ENCODE measurements at places on chromosomes 1 and 21.

DNA sequence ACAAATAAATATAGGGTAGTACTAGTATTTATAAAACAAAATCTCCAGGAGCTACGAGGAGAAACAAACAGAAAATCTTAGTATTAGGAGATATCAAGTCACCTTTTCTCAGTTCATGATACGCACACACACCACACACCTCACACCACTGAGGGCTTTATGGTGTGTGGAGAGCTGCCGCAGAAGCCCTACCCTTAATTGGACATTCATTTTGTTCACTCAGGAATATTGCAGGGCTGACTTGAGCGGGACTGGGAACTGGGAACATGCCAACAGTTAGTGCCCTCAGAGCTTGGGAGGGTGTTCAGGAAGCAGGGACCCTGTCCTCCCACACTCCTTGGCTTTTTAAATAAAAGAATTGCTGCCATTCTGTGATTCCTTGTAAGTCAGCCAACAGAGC, 386.8 kb downstream of the RYR2 start:
- DNase-seq = no peak

DNA sequence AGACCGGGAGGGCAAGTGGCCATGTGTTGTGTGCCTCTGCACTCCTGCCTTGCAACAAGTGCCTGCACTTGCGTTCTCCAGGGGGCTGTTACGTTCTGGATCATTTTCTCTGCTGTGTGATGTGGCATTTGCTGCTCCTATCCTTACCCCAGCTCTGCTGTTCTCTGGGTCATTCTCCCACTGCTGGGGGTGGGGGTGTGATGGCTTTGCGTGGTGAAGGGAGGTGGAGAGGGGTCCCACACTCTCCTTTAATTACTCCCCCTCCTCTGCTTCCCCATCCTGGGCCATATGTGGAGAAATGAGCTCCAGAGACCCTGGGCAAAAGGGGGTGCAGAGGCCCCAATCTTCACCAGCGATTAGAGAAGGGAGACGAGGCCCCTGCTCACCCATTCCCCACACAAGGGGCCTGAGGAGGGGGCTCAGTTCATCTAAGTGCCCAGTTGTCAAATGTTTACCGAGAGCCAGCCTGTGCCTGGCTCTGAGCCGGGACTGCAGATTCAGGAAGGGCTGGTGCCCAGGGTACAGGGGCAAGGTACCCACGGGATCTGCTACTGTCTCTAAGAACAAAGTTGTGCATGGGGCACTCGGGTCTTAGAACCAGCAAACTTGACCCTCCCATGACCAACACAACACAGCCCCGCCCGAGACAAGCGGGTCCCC, 355.4 kb downstream of the PTPRU start:
- no peak for DNase-seq

DNA sequence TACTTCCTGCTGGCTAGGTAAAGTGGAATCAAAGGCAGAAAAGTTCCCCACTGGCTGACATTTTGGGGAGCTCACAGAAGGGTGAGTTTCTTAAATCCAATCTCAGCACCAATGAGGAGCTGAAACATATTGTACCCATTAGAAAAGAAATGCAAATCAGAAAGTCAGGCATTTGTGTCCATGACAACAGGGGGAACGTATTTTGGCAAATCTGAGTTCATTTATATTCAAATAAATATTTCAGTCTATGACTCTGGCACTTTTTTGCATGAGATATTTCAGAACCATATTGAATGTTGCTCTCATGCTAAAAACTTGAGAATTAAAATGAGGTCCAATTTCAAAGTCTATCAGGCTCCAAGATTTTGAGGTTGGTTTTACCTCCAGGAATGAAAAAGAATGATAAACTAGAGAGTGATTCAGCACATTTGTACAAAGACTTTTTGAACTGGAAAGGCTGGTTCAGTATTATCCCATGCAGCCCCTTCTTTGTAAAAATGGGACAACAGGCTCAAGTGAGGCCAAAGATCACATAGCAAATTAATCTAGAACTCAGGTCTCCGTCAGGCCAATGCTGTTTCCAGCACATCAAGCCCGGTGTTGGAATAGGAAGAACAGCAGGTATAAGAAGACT, 202.2 kb downstream of the RRAGC start:
- no peak for DNase-seq

DNA sequence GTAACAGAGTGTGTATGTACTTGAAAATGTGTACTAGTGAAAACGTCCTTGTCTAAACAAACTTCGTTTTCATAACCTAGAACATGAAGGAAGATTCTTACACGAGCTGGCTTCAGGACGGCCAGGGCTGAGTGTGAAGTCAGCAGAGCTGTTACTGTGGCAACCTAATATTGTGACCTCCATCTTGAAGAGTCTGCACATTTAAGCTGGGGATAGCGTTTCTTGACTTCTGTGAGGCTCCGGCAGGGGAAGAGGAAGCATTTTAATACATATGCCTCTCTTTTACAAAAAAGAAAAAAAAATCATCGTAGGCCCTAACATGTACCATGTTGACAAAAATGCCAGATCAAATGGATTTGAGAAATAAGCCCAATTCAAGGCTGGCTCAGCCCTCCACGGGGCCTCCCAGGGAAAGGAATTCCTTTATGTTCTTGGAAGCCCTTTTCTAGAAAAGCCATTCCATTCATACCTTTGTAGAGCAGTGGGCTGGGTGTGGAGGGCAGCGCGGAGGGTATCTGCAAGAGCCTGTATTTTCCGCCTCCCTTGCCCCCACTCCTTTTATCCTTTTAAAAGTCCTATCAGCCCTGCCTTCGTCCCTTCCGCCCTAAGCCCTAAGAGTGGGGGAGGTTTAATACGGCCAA, 51.1 kb downstream of the SIM2 start:
- no peak for DNase-seq

GRCh38 chr1:239718997-239719628, 332.7 kb downstream of the CHRM3 start:
- no peak for DNase-seq

DNA sequence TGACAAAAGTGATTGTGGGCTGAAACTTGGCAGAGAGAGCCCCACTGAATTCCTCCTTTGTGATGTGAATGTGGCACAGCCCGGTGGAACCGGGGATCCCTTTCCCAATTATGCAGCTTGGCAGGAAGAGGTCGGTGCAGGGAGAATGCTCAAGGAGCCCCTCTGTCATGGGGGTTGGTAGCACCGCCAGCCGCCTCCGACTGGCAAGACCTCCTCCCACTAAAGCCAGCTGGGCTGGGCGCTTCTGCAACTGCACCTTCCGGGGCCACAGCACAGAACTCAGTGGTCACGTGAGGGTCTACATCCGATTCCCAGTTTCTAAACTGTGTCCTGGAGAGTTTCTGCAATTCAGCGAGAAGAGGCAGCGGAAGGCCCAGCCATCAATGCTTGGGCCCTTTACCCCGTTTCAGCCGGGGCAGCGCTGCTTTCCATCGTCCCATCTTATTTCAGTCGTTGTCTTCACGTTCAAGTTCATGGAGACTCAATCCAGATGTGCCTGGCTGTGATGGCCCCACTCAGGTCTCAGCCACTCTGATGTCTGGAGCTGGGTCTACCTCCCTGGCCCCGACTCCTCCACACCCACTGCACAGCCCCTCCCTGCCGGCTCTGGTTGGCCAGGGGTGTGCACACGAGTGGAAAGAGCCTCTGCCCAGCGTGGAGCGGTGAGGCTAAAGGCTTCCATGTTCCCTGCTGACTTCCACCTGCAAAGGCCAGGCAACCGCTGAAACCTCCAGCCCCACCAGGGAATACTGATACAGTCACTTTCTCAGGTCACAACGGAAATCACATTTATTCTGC, 39.8 kb upstream of the FHAD1 start:
- no peak for DNase-seq
